ENCODE measurements at places on chromosomes 12 and 14. TPM values are rescaled to one million over a fixed set of nuclear protein-coding genes. Genes with fewer than 3 reads are reported as not detected.

DNA sequence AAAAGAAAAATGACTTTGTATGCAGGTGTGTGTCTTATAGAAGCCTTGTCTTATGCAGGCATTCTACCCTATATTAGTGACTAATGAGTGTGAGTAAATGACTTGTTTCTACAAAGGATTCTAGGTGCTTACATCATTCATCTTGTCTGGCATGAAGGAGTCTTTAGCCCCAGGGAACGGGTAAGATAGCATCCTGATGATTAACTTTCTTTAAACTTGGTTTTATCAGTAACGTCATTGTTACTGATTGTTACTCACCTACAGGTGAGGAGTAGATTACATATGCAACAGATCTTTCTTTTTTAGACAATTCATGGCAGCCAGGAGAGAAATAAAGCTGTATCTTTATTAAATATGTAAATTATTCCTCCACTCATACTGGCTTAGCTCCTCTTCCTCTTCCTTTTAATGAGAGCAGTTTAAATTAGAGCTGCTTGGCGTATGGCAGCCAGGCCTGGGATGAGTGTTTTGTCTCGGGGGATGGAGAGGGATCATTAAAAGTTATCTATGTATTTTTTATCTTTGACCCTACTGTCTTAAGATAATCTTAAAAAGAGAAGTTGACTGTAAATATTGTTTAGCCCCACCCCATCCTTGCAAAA lies 57.2 kb upstream of the ATP2A2 start:
- DNase-seq: no peak

KCNH3 gene
- 0.16 TPM for total RNA-seq

MDM1 gene
- 7.3 TPM for total RNA-seq

DNA sequence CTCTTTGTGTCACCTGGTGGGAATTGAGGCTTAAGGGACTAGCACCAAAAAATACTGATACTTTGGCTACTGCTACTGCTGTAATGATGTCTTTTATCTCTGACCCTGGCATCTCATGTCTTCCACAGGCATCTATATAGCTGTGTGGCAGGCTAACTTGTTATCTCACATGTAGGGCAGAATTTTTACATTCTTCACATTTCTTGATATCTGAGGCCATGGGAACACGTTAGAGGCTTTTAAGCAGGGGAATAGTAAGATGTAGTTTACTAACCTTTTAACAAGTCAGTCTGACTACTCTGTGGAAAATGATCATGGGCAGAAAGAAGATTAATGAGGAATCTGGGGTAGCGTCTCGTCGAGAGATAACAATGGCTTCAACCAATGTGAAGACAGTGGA lies 498.4 kb downstream of the PCNX1 start:
- no peak for DNase-seq

DNA sequence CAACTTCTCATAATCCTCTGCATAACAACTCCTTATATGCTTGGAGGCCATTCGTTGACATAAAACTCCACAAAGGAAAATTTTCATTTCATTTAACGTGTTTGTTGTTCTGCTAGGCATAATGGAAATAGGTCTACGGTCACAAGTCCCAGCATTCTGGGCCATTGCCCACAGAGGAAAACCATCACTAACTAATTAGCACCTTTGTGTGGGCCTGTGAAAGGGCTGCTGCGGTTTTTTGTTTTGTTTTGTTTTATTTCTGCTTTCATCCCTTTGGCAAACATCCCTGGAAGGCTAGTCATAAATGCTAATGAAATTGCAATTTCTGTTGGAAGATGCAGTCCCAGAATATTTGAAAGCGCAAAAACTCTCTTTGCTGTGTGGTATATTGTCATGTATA lies 180.3 kb downstream of the RMST start:
- no peak for DNase-seq

DNA sequence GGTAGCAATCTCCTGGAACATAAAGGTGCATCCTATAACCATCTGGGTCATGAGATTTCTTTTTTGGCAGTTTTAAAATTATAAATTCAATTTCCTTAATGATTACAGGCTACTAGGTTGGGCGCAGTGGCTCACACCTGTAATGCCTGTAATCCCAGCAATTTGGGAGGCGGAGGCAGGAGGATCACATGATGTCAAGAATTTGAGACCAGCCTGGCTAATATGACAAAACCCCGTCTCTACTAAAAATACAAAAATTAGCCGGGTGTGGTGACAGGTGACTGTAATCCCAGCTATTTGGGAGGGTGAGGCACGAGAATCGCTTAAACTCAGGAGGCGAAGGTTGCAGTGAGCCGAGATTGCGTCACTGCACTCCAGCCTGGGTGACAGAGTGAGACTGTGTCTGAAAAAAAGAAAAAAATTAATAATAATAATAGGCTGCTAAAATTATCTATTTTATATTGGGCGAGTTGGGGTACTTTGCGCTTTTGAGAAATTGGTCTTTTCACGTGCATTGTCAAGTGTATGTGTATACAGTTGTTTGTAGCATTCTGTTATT lies 17.2 kb upstream of the ARF6 start:
- DNase-seq: no peak

DNA sequence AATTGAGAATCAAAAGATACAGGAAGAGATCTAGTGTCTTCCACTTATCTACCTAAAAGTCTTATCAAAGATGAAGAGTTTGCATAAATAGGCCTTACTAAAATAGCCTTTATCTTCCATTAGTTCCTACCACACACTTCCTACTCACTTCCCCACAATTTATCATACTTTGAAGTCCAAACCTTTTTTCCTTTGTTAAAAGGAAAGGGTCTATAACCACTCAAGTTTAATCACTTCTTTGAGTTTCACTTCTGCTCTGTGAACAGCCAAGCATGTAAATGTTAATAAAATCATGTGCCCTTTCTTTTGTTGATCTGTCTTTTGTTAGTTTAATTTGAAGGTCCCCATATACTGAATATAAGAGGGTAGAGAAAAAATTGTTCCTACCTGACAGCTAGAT lies 114.5 kb downstream of the PHLDA1 start:
- DNase-seq: no peak

TXNDC16 gene
- 3.1 TPM for total RNA-seq

GRCh38 chr14:53536446-53536845 lies 383.3 kb upstream of the DDHD1 start:
- no peak for DNase-seq

PRH2 gene
- not detected for total RNA-seq

- peak; percentile 59 for DNase-seq
Measured at GRCh38 chr14:68819260-68819691, 26.4 kb upstream of the ZFP36L1 start.
